ENCODE measurements at places on chromosomes 2 and 18. TPM values are rescaled to one million over a fixed set of nuclear protein-coding genes. Genes with fewer than 3 reads are reported as not detected.

- no peak overlapping the region for H3K27ac ChIP-seq
- no peak overlapping the region for H3K4me3 ChIP-seq
- DNase-seq = no peak
- no peaks in the 10 kb centered on the region for H3K36me3 ChIP-seq
- H3K4me1 ChIP-seq = peaks cover 3% of the 10 kb centered on the region
These were observed 31.8 kb upstream of the KCNF1 start for GRCh38 chr2:10879624-10880585.

DNA sequence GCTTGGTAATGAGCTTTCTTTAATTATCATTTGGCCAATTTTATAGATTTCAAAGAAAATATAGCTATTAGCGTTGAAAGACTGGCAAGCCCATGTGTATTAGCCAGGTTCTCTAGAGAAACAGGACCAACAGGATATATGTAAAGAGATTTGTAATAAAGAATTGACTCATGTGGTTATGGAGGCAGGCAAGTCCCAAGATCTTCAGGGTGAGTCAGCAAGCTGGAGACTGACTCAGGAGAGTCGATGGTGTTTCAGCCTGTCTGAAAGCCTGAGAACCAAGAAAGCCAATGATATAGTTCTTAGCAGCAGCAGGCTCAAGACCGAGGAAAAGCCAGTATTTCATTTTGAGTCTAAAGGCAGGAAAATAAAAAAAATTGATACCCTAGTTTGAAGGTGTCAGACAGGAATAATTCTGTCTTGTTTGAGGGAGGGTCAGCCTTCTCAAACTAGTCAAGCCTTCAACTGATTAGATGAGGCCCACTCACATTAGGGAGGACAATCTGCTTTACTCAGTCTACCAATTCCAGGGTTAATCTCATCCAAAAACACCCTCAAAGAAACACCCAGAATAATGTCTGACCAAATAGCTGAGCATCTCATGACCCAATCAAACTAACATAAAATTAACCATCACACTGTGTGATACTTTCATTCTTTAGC, 78.3 kb upstream of the CRIM1 start:
- no peak overlapping the region for H3K27ac ChIP-seq
- peaks cover 3% of the 10 kb centered on the region for H3K4me1 ChIP-seq
- no peak overlapping the region for H3K4me3 ChIP-seq

DNA sequence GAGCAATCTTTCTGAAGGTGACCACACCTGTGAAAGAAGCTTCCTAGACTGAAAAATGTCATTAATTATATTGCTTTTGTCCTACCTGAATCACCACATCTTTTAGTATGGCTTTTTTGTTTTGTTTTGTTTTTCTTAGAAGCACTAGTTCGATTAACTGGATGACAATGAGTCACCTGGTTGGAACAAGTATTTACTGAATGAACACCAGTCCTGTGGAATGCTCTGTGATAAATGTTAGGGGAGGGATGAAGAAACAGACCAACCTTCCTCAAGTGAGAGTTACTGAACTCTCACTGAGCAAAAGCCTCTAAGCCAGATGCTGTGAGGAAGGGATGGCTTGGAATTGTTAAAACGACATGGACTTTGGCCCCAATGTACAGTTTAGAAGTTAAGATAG, 26.8 kb upstream of the DCC start:
- H3K4me3 ChIP-seq = no peak overlapping the region
- H3K27me3 ChIP-seq = no peaks in the 10 kb centered on the region
- no peak for DNase-seq
- no peaks in the 10 kb centered on the region for H3K4me1 ChIP-seq
- H3K27ac ChIP-seq = no peak overlapping the region
- H3K36me3 ChIP-seq = no peaks in the 10 kb centered on the region

DNA sequence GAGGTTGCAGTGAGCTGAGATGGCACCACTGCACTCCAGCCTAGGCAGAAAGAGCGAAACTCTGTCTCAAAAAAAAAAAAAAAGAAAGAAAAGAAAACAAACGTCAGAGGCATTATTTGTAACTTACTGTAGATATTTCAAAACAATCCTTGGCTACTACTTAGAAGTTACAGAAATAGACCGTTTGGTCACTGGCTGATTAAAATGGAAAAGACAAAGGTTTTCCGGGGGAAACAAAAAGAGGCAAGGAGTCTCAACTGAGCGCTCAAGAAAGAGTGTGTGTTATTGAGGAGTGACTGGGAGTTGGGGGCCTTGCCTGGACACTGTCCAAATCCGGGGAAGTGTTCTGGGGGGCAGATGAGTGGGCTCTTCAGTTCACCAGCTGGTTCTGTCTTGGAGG, 47.6 kb downstream of the TEX44 start:
- H3K4me1 ChIP-seq = peaks cover 9% of the 10 kb centered on the region
- no peak overlapping the region for H3K4me3 ChIP-seq
- no peak for DNase-seq
- no peaks in the 10 kb centered on the region for H3K27me3 ChIP-seq

- peaks cover 74% of the 10 kb centered on the region for H3K36me3 ChIP-seq
- no peaks in the 10 kb centered on the region for H3K27me3 ChIP-seq
- no peak overlapping the region for H3K4me3 ChIP-seq
- no peaks in the 10 kb centered on the region for H3K4me1 ChIP-seq
- no peak for DNase-seq
- H3K27ac ChIP-seq = no peak overlapping the region
These were observed 97.2 kb upstream of the ACVR1C start for GRCh38 chr2:157725846-157726245.

- DNase-seq = no peak
- no peak overlapping the region for H3K4me3 ChIP-seq
- H3K27me3 ChIP-seq = peaks cover 26% of the 10 kb centered on the region
- no peak overlapping the region for H3K27ac ChIP-seq
- H3K36me3 ChIP-seq = no peaks in the 10 kb centered on the region
These were observed 14.3 kb upstream of the PRSS56 start for GRCh38 chr2:232505856-232506255.

GRCh38 chr2:20422402-20423271, 24.2 kb upstream of the RHOB start:
- H3K27ac ChIP-seq = no peak overlapping the region
- no peak overlapping the region for H3K4me3 ChIP-seq
- H3K36me3 ChIP-seq = no peaks in the 10 kb centered on the region
- H3K27me3 ChIP-seq = no peaks in the 10 kb centered on the region

CAPN14 gene
- total RNA-seq = 0.19 TPM

SERPINB5 gene
- total RNA-seq = not detected

PLCD4 gene
- 0.78 TPM for total RNA-seq

Data from activated CD4-positive, alpha-beta memory T cell treated with anti-CD3 and anti-CD28 coated beads for 36 hours (primary cell).